Fibroblast of lung (primary cell): ENCODE measurements at places on chromosomes 7 and 10. TPM values are rescaled to one million over a fixed set of nuclear protein-coding genes. Genes with fewer than 3 reads are reported as not detected.

The CCM2 gene
- total RNA-seq = 40.6 and 52.4 TPM in 2 replicates

The OPN4 gene
- total RNA-seq = not detected in 2 replicates

The TMEM229A gene
- not detected in 2 replicates for total RNA-seq

The CTAGE4 gene
- total RNA-seq = 0.17 and 1.0 TPM in 2 replicates

The ZPBP gene
- not detected in 2 replicates for total RNA-seq

The CYP3A4 gene
- total RNA-seq = 0.17 TPM in 1 of 2 replicates, not detected in the other

The C10orf67 gene
- total RNA-seq = under 0.01 TPM in 2 replicates

The TIAL1 gene
- 27.5 and 38.5 TPM in 2 replicates for total RNA-seq

The CTTNBP2 gene
- 4.4 and 8.3 TPM in 2 replicates for total RNA-seq

The IQCE gene
- 7.7 and 8.3 TPM in 2 replicates for total RNA-seq
